ENCODE measurements at places on chromosomes 2 and 18. TPM values are rescaled to one million over a fixed set of nuclear protein-coding genes. Genes with fewer than 3 reads are reported as not detected.
A peak's percentile ranks its signal among the peaks of the same experiment; 100 is the strongest.

GRCh38 chr2:133526530-133527300 lies 41.5 kb downstream of the NCKAP5 start:
- DNase-seq: no peak

GRCh38 chr2:112706170-112706664 lies 14.6 kb upstream of the NT5DC4 start:
- DNase-seq: no peak

Gene DNAJC27
- total RNA-seq: 0.89 TPM

GRCh38 chr2:124343827-124344498 lies 318.9 kb downstream of the CNTNAP5 start:
- peak; percentile 43 for DNase-seq

- peak; percentile 97 for DNase-seq
These were observed 34.8 kb upstream of the NEUROD1 start for GRCh38 chr2:181715033-181715630.

Gene ALPP
- total RNA-seq: 1.1 TPM

Gene COLEC11
- total RNA-seq: not detected

DNA sequence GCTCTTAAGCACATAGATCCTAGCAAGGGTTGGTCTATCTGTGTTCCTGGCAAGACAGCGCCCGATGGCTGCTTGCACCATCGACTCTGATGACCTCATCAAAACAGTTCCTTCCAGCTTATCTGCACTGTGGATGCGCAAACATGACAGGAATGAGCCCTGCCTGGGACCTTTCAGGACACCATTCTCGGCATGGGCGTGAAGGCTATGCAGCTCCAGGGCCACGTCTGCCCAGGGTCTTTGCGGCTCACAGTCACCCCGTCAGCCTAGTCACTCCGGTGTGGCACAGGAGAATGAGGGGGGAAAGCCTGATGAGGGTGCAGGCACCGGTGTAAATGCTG lies 147.8 kb upstream of the TWIST2 start:
- no peak for DNase-seq

Gene ACOXL
- 3.9 TPM for total RNA-seq

- no peak for DNase-seq
These were observed 42.9 kb downstream of the WDR75 start for GRCh38 chr2:189483980-189484740.

GRCh38 chr2:134446383-134447017 lies 192.6 kb downstream of the MGAT5 start:
- no peak for DNase-seq

DNA sequence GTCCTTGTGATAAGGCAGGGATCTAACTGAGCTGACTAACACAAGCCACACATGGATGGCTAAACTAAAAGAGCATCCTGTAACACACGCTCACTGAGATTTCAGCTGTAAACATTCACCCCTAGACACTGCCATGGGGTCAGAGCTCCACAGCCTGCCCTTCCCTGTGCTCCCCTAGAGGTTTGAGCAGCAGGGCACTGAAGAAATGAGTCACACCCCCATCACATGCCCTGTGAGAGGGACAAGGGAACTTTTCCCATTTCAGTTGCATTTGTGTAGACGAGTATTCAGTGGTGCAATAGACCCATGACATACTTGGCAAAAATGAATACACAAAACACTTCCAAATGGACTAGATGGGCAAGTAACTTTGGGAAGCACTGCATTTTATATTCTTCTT lies 402.4 kb upstream of the LRRTM1 start:
- no peak for DNase-seq

DNA sequence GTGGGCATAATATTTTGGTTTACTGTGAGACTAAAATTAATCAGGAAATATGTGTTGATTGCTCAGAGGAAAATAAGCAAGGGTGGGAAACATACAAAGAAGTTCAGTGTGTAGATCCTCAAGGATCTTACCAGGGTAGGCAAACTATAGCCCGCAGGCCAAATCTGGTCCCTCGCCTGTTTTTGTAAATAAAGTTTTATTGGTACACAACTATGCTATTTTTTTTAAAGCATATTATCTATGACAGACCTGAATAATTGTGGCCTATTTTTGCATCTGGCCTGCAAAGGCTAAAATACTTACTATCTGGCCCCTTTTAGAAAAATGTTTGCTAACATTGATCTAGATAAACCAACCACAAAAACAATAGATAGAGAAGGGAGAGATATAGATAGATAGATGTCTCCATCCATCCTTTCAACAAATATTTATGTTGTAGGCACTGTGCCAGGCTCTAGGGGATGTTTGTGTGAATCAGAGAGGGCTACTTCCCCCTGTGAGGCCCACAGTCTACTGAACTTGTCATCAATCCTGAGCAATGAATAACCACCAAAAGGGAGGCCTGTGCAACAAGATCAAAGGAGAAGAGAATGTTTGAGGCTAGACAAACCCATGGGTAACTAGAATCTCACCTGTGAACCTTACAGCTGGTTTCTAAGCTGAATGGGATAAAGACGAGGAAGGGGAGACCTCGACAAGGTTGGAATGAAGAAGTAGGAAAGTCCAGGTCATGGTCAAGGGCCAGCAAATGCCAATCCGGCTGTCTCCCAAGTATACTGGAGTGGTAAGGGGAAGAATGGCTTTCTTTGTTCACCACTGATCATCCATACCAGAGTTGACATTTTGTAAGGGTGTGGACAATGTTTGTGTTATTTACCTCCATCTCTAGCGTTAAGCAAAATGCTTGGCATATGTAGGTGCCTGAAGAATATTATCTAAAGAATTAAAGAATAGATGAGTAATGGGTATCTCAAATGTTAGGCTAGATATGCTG lies 23.6 kb downstream of the ALPK2 start:
- no peak for DNase-seq

- no peak for DNase-seq
These were observed 665.6 kb upstream of the KLHL29 start for GRCh38 chr2:22719396-22719795.

Gene ARHGEF33
- total RNA-seq: not detected

Measured in HT-29 (cell line).